ENCODE measurements at places on chromosomes 3 and 15. TPM values are rescaled to one million over a fixed set of nuclear protein-coding genes. Genes with fewer than 3 reads are reported as not detected.
A peak's percentile ranks its signal among the peaks of the same experiment; 100 is the strongest.

GRCh38 chr3:4680227-4680691 lies 187.1 kb downstream of the ITPR1 start:
- DNase-seq, result no peak

DNA sequence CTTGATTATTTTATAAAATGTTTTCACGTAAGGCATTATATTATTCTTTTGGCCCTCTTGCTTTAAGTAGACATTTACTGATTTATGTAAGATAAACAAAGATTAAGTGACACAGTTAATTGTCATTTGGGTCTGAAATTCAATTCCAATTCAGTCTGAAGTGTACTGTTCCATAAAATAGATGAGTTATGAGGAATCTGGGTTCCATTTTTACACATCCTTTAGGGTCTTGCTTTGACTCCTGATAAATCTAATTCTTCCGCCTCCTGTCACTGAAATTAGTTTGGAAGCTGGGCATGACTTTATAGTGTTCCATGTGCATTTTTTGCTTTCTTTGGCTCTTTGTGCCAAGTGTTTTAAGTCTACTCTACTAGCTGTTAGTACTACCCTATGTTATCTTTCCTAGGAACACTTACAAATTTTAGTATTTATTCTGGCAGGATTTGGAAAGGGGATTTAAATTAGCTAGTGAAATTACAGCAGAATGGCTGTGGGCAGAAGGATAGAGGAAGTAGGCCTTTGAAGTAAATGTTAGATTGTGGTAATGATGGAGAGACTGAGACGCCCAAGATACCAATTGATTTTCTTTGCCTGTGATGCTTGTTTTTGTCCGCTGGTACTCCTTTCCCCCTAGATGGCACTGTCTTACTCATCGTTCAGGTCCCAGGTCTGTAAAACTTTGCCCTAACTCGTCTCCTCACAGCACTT lies 14.3 kb downstream of the ARL8B start:
- DNase-seq, result no peak

- DNase-seq, result no peak
Observed at GRCh38 chr3:169575381-169575780, 88.1 kb downstream of the MECOM start.

The GP5 gene
- 0.09 TPM for total RNA-seq

The NR2E3 gene
- not detected for total RNA-seq

DNA sequence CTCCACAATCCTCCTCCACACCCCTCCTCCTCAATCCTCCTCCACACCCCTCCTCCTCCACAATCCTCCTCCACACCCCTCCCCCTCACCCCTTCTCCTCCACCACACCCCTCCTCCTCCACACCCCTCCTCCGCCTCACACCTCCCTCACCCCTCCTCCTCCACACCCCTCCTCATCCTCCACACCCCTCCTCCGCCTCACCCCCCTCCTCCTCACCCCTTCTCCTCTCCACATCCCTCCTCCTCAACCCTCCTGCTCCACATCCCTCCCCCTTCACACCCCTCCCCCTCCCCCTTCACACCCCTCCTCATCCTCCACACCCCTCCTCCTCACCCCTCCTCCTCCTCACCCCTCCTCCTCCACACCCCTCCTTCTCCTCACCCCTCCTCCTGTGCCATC lies 69.8 kb upstream of the BLM start:
- peak; percentile 19 for DNase-seq

- DNase-seq, result no peak
Observed at GRCh38 chr3:13417166-13417947, 2.8 kb downstream of the NUP210 start.

DNA sequence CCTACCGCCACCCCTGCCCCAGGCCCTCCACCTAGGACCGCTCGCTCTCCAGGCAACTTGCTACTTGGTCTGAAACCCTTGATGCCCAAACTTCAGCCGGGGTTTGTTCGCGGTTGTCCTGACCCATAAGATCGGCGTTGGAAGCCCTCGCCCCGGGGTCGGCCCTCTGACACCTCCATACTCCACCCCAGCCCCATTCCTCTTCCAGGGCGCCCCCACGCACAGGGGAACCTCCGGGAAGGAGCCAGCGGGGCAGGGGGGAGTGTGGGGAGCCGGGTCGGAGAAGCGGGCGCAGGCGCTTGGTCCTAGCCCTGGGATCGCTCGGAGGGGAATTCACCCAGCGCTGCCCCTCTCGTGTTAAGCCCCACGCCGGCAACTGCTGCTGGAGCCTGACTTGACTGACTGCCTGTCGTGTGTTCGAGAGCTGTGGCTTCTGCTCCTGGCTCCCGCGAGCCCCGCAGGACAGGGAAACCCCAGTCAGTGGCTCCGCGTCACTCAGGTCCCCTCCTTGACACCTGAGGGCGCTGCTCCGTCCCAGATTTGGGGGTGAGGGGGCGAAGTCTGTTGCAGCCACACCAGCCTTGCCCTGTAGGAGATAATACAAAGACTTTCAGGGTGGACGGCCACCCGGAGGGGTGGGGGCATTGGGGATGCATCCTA lies 675 bp downstream of the RYR3 start:
- peak; percentile 81 for DNase-seq

The COL6A5 gene
- not detected for total RNA-seq

GRCh38 chr3:123953735-123954134 lies 7.3 kb downstream of the CCDC14 start:
- no peak for DNase-seq

GRCh38 chr15:73771385-73772045 lies 18.4 kb upstream of the INSYN1 start:
- peak; percentile 60 for DNase-seq

DNA sequence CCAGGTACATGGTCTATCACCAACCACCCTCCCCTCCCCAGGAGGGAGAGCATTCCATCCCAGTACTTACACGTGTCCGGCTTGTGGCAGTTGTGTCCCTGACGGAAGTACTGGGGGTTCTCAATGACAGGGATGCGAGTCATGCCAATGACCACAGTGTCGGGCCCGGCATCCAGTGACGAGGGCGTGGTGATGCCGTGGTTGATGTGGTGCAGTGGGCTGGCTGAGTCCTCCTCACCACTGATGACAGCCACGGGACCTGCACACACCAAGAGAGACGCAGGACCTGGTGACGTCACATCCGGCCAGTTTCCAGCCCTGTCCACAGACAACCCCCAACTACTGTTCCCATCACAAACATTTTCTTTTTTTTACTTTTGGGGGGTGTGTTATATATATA lies 223.8 kb downstream of the NTRK3 start:
- DNase-seq, result no peak

GRCh38 chr3:32296251-32297204 lies 58.0 kb downstream of the CMTM8 start:
- peak; percentile 83 for DNase-seq

DNA sequence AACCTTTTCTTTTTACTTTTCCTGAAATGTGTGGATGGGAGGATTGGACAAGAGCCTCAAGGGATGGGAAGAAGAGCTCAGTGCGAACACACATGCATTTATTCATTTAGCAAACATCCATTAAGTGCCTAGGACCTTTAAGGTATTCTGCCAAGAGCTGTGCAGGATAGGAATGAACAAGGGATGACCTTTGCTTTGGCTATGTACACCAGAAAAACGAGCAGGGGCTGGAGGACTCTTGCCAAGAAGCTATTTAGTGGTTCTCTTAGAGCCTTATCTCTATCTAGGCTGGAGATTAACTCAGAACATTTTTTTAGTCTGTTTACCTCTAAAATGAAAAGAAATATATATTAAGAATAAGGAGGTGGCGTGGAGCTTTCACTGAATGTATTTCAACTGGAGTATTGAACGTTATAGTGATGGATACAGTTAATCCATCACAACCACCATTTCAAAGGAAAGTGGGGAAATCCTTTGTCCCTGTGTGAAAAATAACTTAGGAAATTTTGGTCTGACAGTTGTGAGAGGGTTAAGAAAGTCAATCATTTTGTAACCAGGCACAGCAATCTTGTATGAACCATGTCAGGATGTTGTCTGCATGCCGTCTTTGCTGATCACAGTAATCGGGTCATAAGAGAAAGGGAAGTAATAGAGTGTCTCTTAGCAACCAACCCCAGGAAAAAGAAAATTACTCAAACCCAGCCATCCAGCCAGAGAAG lies 279.0 kb downstream of the LPP start:
- DNase-seq, result no peak

- DNase-seq, result no peak
Observed at GRCh38 chr3:24294150-24294549, 200.5 kb downstream of the THRB start.

- DNase-seq, result peak; percentile 83
Observed at GRCh38 chr15:60591496-60592370, 112.8 kb upstream of the ICE2 start.

DNA sequence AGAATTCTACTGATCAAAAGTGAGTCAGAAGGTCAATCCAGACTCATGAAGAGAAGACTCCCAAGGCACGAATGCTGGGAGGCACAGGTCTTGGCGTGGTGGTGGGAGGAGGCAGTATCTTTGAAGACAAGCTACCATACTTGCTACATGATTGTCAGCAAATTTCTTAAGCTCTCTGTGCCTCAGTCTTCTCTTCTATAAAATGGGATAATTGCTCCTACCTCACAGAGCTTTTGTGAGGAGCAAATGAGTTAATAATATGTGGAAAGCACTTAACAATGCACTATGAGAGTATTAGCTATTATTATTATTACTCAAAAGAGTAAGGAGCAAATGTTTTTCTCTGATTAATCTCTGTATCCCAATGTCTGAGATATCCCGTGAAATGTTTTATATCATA lies 36.2 kb downstream of the EHD4 start:
- DNase-seq, result peak; percentile 23

The ACVR2B gene
- total RNA-seq, result 2.7 TPM

The CD200R1 gene
- total RNA-seq, result 1.3 TPM

DNA sequence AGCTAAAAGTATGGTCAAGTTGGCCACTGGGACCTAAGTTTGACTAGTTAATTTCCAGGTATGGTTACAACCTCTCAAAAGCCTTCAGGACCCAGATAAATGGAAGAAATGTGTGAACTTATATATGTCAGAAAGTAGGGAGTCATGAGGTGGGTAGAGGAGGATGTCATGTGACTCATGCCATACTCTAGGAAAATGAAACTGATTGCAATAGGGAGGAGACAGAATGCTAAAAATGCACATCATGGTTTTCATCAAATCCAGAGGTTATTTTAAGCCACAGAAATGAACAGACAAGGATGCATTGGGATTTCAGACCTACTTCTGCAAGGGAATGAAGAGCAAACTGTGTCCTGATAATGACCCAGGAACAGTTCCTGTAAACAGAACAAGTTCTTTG lies 310.0 kb downstream of the EDEM1 start:
- DNase-seq, result no peak

GRCh38 chr15:88878720-88879184 lies 16.6 kb downstream of the HAPLN3 start:
- no peak for DNase-seq

DNA sequence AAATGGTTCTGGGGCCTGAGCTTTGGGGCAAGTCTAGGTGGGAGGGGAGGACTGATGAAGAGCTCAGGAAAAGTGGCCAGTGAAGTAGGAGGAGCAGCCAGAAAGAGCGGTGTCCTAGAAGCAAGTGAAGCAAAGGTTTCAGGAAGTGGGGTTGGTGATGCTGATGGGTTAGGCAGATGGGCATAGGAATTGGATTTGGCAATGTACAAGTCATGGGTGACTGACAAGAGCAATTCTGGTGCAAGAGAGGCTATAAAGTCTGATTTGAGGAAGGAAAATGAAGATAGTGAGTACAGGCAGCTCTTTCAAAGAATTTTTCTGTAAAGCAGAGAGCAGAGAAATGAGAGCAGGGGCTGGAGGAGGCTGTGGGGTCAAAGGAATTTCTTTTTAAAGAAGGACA lies 19.7 kb downstream of the ALPK3 start:
- DNase-seq, result no peak

DNA sequence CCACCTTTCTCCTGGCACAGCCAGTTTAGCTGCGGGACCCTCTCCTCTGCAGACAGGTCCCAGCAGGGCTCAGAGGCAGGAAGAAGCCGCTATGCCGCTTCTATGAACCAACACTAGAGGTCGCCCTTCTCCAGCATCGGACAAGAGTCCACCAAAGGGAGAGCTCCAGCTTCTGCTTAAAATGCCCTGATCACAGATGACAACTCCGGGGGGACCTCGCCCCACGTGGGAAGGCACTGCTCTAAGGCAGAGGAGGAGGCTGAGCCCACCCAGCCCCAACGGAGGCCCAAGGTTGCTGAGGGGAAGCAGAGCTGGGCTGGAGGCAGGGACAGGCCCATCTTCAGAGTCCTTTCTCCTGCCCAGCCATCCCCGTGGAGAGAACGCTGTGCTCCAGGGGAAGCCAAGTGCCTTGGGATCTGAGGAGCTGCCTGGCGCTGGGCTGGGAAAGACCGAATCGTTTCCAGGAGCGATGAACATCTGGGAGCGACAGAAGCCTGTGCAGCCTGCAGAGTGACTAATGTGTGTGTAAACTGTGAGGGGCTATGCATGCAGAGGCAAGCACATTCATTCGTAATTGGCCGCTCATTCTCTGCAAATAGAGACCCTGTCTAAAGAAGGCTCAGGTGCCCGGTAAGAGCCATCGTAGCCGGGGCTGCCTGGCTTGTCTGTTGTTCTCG lies 43.5 kb upstream of the BDH1 start:
- peak; percentile 85 for DNase-seq

DNA sequence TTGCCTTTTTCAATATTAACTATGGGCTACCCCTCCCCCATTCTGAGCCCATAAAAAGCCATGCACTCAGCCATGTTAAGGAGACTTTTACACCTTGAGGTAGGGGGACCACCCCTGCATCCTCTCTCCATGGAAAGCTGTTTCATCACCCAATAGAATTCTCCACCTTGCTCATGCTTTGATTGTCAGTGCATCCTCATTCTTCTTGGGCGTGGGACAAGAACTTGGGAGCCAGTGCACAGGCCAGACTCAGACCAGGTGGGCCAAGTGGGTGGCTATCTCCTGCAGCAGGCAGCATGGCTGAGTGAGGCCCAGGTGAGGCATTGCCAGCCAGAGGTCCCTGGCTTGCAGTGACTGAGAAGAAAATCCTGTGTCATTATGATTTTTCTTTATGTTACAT lies 357.4 kb upstream of the CDIN1 start:
- DNase-seq, result no peak

The LRTM1 gene
- total RNA-seq, result not detected

GRCh38 chr3:190173426-190173825 lies 52.7 kb upstream of the P3H2 start:
- DNase-seq, result no peak

- DNase-seq, result no peak
Observed at GRCh38 chr3:102237838-102238237, 197.0 kb upstream of the ZPLD1 start.

DNA sequence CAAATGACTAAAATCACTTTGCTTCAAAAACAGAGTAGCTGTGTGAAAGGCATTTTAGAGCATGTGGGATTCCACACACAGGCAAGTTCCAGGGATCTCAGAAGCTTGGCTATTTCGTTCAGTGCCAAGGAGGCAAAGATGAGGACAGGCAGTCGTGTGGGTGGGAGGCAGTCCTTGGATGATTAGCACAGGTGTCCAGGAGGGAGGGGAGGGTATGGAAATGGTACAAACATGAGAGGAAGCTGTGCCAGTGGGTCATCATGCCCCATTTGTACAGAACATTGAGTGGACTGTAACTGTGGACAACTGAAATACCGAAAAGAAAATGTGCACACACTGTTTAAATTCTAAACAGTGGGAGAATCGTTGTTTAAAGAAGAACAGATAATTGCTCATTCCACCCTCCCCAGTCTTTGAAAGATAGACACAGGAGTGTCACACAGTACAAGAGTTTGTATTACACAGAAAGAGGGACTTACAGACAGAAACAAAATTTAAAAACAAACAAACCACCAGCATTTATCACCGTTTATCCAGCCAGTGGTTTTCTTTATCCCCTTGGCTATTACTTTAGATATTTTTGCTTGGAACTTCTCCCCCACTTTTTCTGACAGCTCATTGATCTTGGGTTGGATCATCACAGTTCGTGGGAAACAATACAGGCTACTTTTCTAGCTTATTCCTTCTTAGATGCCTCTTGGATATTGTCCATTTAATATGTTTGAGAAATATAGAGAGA lies 122.9 kb downstream of the GREM1 start:
- no peak for DNase-seq

The SLC6A1 gene
- 1.3 TPM for total RNA-seq
